GM04504 (cell line): ENCODE measurements at places on chromosomes 5 and 9.
A peak's percentile ranks its signal among the peaks of the same experiment; 100 is the strongest.

DNA sequence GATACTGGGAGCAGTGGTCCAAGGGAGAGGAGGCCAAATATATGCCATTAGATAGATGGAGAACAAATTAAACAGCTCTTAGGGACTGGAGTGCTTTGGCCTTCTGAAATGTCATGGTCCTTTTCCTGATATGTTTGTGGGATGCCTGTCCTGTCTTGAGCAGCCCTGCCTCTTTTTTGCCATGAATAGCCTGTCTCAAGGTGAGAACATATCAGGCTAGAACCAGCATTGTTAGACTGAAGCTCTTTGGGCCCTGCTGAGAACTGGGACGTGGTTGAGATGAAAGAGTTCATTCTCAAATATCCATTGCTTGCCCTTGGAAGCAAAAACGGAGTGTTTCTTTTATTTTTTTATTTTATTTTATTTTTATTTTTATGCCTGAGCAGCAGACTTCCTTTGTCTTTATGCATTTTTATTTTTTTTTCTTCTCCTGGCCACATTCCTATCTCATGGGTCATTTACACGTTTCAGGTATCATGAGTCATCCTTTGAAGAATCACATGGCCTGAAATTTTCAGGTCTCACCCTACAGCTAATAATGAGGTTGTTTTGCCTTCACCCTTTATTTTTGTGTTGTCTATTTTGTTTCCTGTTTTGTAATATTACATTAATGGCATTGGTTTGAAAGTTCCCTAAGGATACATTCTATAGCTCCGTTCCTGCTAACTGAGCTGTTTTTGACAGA lies 371.4 kb downstream of the PSAT1 start:
- DNase-seq, result no peak

- no peak for DNase-seq
Measured at GRCh38 chr5:143154510-143155370, 248.7 kb downstream of the NR3C1 start.

DNA sequence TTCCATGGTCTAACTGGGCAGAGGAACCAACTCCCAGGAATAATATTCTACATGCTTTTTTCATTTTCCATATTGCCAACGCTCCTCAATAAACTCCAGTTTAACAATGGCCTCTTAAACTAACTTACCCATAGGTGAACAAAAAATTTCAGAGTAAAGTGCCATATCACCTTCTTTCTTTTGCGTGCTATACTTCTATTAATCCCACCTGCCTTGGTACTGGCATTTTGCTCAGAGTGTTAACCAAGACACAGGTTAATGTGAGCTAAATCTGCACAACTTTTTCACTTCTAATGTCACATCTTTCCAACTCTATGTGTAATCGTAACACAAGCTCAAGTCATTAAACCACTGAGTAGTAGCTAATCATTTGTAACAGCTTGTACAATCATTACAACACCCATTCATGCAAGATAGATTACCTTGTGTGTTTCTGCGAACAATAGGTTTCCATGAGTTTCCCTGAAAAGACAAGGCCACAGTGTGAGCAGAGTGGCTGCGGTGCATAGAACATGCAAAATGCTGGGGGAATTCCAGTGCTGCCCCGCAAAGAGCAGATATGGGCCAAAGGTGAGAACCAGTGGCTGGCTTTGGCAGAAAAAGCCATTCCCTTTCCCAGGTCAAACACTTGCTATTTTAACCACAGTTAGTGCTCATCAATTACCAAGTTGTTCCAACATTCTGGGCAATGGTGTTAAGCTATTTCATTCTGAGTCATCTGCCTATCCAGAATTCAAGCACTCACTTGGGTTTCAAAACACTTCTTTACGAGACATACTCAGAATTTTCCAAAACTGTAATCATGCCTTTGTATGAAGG lies 42.8 kb downstream of the TIMD4 start:
- DNase-seq, result no peak

DNA sequence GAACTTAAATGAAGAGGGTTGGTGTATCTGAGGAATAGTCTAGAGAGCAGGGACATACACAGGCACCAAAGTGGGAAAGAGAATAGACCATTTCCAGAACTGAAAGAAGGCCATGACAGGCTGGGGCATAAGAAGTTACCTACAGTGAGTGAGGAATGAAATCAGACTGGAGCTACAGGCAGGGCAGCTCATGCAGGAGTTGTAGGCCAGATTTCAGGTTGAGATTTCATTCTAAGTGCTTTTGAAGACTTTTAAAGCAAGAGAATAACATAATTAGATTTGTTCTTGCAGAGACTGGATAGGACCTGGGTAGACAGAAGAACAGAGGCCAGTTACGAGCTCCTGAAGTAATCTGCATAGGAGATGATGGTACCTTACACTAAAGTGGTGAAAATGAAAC lies 280.8 kb downstream of the KIAA0825 start:
- DNase-seq, result no peak

GRCh38 chr5:45454114-45454513 lies 242.1 kb downstream of the HCN1 start:
- peak; percentile 3 for DNase-seq

DNA sequence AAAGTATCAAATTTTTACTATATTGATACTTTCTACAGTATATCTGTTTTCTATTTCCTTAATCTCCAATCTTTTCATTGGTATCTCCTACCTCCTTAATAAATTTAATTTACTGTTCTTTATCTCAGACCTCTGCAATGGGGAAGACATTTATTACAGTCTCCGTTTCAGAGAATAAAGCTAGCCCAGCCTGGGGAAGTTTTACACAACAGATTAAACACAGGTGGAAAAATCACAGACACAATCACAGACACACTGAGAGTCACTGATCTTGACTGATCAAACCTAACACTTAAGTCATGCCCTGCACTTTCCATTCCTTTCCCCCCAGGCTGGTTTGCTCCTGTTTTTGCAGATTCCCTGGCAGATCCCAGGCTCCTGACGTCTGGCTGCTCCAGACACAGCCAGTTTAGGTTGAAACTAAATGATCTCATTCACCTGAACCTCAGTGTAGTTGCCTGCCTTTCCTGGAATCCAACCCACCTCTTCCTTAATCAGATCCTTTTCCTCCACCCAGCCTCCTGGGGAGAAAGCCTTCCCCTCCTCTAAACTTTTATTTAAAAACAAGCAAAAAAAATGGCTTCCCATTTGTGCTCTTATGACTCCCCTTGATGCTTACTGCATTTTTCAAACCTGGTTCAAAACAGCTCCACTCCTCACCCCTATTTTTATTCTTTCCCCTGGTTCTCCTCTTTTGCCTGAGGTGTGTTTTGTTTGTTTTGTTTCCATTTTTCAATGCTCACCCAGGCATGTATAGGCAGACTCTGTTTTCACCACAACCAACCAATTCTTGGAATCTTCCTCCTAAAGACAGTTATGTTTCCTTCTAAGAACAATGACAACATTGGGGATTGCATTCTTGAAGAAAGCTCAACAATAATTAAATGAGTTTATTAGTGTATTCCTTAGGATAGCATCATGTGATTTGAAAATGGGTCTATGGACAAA lies 29.5 kb upstream of the OSMR start:
- no peak for DNase-seq

DNA sequence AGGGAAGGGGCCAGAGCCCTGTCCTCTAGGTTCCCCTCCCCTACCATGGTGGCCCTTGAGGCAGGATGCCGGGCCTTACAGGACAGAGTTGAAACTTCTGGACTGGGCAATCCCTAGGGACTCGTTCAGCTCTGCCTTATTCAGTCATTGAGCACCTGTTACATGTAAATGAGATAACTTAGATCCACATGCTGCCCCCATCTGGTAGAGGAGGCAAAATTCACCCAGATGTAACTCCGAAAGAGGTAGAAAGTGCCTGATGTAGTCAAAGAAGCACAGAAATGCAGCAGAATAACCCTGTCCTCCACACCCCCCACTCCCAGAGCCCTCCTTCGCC lies 1.5 kb downstream of the GGTA1 start:
- peak; percentile 41 for DNase-seq

- DNase-seq, result no peak
Measured at GRCh38 chr9:122988920-122989621, 44.4 kb upstream of the GPR21 start.

DNA sequence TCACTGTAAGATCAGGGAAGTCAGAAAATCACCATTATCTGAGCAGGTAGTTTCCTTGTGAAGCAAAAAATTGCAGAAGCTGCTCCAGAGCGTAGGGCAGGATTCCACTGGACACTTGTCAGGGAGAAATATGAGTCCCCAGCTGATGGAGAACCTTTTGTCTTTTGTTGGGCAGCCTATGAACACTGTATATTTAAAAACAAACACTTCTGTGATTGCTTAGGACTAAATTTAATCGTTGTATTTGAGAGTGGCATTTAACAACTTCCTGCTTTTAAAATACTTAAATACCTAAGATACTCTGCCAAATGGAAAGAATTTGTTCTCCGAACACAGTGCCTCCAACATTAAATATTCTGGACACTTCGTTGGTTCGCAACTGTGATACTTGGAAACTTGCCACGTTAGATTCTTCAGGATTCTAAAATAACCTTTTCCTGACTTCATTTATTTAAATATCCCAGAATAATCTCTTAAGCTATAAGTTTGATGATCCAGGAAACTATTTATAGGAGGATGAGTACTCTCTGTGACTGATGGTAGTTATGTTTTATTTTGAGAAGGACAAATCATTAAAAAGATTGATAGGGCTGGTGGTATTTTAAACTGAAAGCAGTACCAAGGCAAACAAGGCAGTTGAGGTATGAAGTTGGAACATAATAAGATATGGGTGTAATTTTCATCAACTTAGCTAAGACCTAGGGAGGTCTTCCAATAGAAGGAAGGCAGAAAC lies 2.7 kb upstream of the HSPA4 start:
- DNase-seq, result no peak

DNA sequence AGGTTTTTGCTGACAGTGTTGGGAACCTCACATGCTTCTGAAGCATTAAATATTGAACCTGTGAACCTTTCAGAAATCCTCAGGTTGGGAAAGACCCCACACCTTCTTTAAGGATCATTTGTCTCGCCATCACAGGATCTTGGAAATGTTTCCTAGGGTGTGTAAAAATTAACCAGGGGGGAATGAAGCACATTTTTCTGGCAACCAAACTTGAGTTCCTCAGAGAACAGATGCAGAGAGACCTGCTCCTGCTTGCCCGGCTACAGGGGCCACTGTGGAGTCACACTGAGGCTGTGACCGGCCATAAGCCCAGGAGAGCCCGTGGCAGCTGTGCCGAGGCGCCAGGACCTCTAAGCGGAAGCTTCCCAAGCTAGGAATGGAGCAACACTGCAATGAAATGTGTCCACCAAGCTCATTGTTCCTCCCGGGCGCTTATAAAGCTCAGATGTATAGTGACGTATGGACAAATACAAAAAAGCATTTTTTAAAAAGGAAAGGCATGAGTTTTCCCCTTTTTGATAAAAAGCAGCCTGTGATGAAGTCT lies 7.7 kb downstream of the CXCL14 start:
- no peak for DNase-seq

DNA sequence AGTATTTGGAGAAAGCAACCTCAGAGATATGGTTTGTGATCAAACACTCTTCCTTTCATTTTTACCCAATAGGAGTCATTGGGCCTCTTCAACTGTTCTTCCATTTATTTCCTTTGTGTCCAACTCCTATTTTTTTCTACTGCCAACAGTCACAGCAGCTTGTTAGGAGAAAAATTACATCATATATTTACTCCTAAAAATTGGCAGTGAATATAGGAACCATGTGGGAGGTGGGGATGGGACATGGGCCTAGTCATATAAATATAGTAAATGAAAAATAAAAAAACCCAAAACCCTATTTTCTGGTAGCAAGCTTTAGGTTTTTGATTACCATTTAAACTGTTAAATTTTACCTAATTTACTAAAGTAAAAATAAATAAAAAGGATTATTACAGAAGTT lies 134.9 kb upstream of the MPDZ start:
- DNase-seq, result no peak

- peak; percentile 46 for DNase-seq
Measured at GRCh38 chr9:77063645-77064285, 44.3 kb downstream of the FOXB2 start.

- DNase-seq, result no peak
Measured at GRCh38 chr9:20200991-20201431, 412.2 kb upstream of the SLC24A2 start.

DNA sequence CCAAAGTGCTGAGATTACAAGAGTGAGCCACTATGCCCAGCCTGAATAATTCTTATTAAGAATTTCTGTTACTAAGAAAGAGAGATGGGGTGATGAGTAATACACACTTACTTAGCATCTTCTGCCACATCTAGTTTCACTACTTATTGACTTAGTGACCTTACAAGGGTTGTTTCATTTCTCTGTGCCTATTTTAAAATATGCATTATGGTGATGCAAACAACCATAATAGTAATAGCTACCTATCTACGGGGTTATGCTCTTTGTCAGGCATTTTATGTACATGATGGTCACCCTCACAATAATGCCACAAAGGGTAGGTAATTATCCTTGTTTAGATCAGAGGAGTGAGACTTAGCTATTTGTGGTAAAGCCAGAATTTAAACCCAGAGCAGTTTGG lies 499.0 kb upstream of the SGCD start:
- DNase-seq, result no peak

DNA sequence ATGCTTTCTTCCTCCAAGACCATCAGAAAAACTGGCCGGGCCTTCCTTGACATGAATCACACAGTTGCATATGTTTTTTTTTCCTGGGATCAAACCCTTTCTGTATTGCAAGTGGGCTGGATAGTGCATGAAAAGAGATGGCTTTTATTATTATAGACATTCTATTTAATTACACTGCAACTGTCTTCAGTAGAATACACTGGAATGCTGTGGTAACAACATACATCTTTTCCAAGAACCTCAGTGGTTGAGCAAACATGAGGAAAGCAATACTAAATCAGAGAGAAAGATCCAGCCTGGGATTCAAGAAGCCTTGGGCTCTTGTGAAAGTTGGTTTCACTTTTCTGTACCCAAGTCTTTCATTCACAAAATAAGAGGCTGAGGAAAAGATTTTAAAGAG lies 193.0 kb downstream of the DMAC1 start:
- no peak for DNase-seq

GRCh38 chr9:83992407-83992806 lies 11.8 kb downstream of the RMI1 start:
- DNase-seq, result no peak

GRCh38 chr9:132548751-132549640 lies 33.4 kb upstream of the BARHL1 start:
- DNase-seq, result no peak

DNA sequence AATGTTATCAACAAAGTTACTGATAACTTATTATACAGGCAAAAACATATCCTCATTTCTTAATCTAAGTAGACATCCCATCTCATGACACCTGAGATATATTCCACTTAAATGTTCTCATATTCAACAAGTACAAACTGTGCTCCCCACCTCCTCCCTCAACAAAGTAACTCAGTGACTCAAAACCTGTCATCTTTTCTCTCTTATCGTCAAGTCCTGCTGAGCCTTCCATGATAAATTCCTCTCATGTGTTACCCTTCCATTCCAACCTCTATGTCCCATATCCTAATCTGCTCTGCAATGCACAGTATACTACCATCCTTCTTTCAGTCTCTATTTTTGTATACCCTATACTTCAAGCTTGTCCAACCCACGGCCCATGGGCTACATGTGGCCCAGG lies 13.6 kb downstream of the RNF145 start:
- no peak for DNase-seq

GRCh38 chr5:144040615-144041305 lies 129.7 kb downstream of the YIPF5 start:
- no peak for DNase-seq
